ENCODE measurements at places on chromosomes 6 and 20.

DNA sequence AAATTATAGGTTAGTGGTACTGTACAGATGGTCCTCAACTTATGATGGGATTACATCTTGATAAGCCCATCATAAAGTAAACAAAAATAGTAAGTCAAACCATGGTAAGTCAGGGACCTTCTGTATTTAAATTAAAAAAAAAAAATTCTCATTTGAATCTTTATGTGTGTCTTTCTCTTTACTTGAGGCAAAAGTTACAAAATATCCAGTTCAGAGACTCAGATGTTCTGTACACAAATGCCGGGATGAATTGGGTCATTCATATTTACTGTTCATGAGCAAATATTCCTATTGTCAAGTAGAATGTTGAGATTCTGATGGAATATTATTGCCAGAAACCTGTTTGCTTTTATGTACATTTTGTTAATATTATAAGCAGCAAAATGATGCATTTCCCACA, 13.4 kb downstream of the PHACTR2 start:
- DNase-seq = no peak

DNA sequence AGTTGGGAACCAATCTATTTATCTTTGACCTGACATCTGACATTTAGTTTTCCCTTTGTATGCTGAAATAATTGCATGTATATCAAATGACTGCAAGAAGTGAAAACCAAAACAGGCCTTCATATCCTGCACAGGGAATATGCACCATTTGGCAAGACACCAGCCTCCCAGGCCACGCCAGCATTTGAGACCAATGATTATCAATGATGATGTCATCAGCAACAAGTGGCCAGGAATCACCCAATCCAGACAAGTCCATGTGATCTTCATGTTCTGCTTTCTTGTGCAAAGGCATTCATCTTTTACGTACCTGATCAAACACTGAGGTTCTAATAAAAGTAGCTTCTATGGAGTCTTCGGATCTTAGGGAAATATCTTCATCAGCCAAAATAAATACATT, 107.4 kb upstream of the TENT5A start:
- no peak for DNase-seq

- DNase-seq = no peak
Observed at GRCh38 chr20:7470912-7471311, 469.3 kb downstream of the HAO1 start.

GRCh38 chr6:136337121-136337520, 47.5 kb upstream of the BCLAF1 start:
- no peak for DNase-seq

DNA sequence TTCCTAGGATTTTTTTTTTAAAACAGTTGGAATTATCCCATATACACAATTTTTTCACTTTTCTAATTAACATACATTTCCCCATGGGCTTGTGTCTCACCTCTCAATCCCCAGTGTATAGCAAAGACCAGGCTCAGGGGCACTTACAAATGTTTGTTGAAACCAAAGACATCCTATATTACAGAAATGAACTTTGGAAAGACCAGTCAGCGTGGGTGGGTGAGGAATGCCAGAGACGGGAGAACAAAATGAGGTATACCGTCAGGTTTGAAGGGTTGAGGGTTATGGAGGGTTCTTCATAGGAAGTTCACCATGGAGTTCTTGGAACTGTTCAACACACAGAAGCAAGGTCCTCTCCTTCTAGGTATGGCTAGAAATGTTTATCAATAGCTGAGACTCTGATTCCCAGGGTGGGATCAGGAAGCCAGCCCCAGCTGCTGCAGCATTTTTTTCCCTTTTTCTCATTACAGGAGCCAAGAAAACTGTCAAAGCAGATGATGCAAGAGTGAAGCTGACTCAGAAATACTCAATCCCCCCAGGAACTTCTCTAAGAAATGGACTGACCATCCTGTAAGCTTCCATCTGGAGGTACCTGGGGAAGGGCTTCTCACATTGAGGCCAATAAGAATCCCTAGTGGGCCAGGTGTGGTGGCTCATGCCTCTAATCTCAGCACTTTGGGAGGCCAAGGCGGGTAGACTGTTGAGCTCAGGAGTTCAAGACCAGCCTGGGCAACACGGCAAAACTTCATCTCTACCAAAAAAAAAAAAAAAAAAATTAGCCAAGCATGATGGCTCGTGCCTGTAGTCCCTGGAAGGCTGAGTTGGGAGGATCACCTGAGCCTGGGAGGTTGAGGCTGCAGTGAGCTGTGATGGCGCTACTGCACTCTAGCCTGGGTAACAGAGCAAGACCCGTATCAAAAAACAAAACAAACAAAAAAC, 15.9 kb upstream of the TBC1D20 start:
- DNase-seq = no peak

GRCh38 chr6:35541836-35542235, 29.1 kb upstream of the TULP1 start:
- no peak for DNase-seq

DNA sequence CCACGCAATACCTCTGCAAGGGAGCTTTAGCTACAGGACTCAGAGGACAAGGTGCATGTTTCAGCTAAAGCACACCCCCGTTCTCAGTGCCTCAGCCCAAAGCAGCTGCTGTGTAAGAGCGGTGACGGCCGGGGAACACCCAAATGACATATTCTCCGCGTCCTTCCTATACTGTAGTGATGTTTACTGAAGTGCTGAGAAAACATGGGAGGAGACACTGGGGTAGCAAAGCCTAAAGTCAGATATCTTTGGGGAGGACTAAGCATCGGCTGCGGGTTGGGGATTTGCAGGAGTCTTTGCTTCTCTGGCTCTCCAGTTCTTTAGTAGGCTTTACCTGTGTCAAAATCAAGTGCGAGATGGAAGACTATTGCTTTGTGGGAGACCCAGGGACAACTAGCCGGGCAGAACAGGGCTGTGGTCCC, 1.7 kb downstream of the SLC22A23 start:
- no peak for DNase-seq

DNA sequence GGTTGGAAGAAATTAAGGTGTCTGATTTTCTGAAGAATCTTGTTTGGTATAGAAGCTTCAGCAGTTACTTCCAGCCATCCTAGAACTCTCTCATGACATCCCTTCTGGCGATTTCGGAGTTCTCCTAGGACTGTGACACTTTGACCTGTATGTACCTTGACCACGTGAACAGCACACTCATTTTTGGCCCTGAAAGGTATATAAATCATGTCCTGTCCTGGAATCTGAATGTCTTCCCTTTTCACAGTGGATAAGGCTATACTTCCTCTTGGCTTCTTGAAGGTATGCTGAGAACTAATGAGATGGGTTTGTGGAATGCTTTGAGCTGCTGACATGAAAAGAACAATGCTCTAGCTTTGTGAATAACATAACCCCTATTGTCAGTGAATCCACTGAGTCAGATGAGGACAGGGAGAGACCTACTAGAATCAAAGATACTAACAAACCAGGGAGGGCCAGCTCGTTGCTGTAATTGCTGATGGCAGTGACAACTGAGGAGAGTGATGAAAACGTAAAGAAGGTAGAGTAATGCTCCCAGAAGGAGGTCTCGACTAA, 6.0 kb upstream of the ZDHHC14 start:
- no peak for DNase-seq

DNA sequence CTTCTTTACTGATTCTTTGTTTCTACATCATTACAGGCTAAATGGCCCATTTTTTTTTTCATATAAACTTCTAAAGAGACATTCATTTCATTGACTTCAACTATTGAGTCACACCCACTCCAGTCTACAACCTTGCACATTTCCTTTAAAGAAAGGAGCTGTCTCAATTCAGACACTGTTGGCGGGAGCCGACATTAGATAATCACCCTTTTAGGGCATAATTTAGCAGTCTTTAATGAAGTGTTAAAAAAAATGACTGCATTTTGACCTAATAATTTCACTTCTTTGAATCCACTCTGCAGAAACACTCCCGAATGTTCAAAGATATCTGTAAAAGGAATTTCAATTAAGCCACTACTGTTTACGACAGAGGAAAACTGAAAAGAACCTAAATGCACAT, 1.5 kb downstream of the EPM2A start:
- no peak for DNase-seq

DNA sequence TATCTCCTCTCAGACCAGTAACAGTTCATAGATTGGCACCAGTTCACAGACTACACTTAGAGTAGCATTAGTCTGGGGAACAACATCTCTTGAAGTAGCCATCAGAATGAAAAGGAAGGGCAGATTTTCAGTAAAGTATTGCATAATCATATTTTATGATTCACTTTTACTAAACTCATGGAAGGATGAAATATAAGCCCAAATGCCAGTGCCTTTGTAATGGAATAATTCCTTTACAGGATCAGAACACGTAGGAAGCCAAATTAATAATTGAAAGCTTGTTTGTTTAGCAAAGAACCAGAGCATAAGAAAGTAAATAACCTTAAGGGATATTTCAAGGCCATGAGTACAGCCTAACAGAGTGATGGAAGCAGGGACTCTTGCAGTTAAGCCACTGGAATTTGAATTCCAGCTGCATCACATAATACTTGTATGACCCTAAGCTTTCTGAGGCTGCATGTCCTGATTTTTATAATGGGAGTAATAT, 11.4 kb upstream of the LOC128125822 start:
- no peak for DNase-seq

- no peak for DNase-seq
Observed at GRCh38 chr20:56032251-56032650, 26.9 kb upstream of the CBLN4 start.

- no peak for DNase-seq
Observed at GRCh38 chr20:17762243-17762872, 62.6 kb downstream of the BANF2 start.

GRCh38 chr6:145206247-145206907, 528.9 kb downstream of the EPM2A start:
- DNase-seq = no peak

DNA sequence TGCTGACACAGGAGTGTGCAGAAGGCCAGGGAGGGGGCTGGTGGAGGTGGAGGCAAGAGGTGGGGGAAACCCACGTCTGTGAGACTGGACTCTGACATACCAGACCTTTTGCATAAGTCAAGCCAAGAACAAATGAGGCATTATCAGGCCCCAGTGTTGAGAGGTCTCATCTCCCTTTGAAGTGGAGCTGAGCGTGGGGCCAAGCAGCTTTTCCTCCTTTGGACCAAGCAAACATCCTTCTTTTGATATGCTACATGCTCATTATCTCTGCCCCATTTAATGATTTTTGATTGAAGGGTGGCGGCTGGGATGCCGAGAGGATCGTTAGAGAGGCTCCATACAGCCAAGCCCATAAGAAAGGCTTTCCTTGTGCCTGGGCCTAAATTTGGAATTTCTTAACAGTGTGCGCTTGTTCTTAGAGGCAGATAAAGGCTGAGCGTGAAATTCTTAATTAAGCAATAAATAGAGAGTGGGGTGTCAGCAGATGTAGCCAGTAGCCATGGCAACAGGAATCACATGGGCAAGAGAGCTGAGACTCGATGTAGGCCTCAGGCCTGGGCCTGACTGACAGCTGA, 244.5 kb downstream of the PKHD1 start:
- no peak for DNase-seq

DNA sequence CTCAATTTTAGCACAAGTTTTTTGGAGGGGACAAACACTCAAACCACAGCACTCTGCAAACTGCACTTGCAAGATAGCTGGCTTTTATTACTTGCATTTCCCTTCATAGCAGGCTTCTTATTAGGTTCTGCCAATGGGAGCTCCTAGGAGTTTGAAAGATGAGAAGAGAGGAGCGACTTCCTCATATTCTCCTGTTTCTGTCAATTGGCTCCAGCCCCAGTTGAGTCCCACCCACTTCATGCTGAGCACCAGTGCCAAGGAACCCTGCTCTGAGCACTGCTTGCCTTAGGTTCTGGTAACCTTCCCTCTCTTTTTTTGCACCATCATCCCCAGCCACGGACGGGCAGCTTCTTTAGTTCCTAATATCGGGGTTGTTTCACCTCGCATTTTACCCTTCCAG, 67.9 kb downstream of the PSMB1 start:
- DNase-seq = no peak

DNA sequence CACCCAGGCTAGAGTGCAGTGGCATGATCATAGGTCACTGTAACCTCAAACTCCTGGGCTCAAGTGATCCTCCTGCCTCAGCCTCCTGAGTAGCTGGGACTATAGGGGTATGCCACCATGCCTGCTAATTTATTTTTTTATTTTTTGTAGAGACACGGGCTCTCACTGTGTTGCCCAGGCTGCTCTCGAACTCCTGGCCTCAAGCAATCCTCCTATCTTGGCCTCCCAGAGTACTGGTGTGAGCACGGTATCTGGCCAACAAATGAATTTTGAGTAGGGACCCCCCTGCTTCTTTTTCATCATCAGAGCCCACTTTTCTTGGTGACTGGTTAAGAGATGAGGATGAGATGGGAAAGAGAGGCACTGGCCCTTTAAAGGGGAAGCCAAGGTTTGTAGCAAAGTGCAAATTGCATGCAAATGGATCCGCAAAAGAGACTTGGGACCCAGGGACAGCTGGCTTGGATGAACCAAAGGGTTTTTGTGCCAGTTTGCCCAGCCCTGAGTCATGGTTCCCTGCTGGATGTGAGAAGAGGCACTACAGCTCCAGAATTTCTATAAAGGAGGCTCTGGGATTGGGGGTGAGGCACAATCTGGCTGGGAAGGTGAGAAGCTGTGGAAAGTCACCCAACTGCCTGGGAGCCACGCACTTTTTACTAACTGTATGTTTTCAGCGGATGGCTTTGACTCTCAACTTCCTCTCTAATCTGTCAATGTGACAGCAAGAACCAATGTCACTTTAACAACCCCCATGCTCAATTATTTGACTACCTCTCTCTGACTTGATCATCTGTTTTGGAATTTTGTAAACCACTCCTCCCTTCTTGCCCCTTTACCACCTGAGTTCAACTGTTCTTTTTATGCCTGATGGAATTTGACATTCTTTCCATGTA, 58.7 kb upstream of the RNF24 start:
- no peak for DNase-seq

- DNase-seq = no peak
Observed at GRCh38 chr6:98782772-98783171, 51.6 kb upstream of the POU3F2 start.

DNA sequence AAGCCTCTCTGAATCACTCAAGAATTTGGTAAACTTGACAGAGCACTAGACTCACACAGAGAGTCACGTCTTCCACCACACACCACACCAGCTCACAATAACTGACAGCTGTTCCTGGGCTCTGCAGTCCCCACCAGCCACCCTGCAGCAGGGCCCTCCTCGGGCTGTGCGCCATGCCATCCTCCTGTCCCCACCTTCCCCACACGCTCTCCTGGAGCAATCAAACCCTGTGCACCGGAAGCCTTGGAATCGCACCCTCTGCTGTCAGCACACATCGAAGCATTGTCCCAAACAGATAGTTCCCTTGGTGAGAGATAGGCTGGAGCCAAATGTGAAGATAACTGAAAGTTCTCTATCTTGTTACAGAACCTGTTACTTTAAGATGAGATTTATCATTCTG, 191.0 kb downstream of the TBXT start:
- no peak for DNase-seq

- DNase-seq = no peak
Observed at GRCh38 chr6:157637941-157638662, 184.9 kb upstream of the SNX9 start.

- DNase-seq = no peak
Observed at GRCh38 chr6:43806043-43806757, 36.2 kb downstream of the VEGFA start.

DNA sequence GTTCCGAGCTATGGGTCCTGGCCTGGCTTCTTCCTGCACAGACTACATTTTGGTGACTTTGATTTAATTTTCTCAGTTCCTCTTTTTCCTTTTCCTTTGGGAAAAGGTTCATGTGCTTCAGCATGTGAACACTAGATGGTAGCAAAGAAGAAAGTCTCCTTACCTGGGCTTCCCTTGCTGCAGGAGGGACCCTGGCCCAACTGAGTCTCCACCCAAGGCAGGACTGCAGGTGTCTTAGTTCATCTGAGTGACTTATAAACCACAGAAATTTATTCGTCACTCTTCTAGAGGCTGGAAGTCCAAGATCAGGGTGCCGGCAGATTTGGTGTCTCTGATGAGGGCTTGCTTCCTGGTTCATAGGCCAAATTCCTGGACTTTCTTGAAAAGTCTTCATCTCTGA, 163.2 kb downstream of the SYCP2 start:
- DNase-seq = no peak

All from GM18507 (cell line).